ELR (cell line): ENCODE measurements at places on chromosomes 12 and 14.
A peak's percentile ranks its signal among the peaks of the same experiment; 100 is the strongest.

GRCh38 chr12:1523046-1523445 is 71.3 kb downstream of the FBXL14 start:
- DNase-seq = no peak

GRCh38 chr12:96879301-96879700 is 27.8 kb upstream of the NEDD1 start:
- peak; percentile 8 for DNase-seq

GRCh38 chr12:52395761-52396434 is 10.2 kb downstream of the KRT82 start:
- peak; percentile 13 for DNase-seq

DNA sequence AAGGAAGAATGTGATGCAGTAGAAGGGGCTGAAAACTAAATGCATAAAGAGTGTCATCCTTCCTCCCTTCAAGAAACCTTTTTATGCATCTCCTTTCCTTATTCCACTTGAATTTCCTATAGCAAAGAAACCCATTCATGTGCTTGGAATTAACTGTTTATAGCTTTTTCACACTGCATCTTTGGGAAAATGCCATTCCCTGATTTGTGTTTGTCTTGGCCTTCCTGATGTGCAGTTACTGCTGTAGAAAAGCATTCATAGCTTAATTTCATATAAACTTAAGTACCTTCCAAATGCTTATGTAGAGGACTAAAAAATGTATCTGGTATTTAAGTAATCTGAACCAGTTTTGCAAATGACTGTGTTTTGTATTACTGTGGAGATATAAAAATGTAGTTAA is 61.8 kb downstream of the SDR9C7 start:
- DNase-seq = no peak

DNA sequence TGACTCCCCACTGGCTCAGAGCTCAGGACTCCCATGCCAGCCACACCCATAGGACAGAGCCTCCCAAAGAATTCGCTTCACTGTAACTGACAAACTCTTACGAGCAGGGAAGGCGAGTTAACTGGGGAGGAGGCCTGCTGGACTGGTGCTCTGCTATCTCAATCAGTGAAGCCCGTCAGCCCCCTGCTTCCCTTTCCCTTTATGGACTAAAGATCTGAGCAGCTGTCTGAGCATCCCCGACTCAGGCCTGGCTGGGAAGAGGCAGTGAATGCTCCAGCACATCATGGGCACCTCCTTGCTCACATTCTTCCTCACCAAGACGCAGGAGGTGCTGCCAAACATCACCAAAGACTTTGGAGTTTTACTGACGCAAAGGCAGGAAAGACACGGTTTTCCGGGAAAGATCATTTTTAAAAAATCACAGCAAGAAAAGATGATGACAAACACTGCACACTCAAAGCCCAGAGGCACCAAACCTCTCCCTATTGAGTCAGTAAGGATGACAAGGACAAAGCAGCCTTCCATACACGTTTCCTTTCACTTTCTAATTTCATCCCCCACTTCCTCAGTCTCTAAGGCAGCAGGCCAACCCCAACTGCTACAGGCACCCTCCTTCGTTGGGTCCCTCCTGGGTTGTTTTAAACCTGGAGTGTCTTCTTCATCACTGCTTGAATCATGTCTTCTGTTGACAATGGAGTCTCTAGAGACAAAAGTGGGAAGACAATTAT is 45.0 kb upstream of the P2RX7 start:
- peak; percentile 33 for DNase-seq

- no peak for DNase-seq
These were observed 7.9 kb downstream of the SERPINA1 start for GRCh38 chr14:94380225-94381148.

DNA sequence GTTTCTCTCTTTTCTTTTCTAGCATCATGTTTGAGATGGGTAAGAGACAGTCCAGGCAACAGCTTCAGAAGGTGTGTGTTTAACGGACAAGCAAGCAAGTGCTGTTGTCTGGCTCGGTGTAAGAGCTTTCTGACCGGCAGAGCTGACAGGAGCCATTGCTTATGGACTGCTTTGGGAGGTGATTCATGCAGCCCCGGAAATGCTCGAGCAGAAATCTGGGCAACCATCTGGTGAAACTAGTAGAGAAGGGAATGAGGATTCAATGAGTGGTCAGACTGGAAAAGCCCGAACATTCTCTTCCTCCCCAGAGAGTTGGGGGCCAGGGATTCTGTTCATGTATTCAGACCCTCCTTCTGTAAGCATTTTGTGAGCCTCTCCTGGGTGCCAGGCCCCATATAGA is 24.4 kb downstream of the TUNAR start:
- DNase-seq = peak; percentile 84

GRCh38 chr12:23617749-23618148 is 331.7 kb downstream of the SOX5 start:
- DNase-seq = no peak

- peak; percentile 96 for DNase-seq
These were observed 23.1 kb upstream of the PGF start for GRCh38 chr14:74978416-74978947.

DNA sequence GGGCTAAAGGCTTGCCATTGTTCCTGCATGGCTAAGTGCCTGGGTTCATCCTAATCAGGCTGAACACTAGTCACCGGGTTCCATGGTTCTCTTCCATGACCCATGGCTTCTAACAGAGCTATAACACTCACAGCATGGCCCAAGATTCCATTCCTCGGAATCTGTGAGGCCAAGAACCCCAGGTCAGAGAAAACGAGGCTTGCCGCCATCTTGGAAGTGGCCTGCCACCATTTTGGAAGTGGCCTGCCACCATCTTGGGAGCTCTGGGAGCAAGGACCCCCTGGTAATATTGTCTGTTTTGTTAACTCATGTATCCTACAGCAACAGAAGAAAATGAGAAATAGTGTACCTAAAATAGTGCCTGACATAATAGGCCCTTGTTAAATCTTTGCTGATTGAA is 92.7 kb downstream of the ADAMTS20 start:
- DNase-seq = no peak

- no peak for DNase-seq
These were observed 449.7 kb downstream of the BTG1 start for GRCh38 chr12:91695964-91696363.

DNA sequence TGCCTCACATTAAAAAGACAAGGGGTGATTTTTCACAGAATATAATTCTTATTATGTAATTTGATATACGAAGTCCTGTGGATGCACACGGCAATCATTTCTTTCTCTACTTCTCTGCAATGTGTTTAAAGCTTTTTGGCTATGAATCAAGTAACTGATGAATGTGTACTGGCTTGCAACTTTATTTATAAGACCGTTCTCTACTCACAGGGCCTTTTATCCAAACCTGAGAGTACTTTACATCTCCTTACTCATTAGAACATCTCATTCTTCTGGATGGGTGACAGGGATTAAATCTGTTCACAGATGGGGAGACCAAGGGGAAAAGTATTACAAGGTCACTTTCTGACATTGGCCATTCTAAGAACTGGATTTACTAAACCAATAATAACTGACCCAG is 215.8 kb upstream of the DIO2 start:
- peak; percentile 23 for DNase-seq

DNA sequence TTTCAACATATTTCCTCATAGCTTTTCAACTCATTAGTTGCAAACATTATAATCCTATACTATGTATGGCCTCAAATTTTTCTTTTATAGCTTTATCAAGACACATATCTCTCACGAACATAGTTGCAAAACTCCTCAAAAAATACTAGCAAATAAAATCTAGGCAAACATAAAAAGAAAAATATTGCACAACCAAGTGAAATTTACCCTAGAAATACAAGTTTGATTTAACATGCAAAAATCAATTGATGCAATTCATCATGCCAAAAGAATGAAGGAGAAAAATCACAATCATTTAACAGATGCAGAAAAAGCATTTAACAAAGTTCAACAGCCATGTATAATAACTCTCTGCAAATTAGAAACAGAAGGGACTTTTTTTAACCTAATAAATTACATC is 33.3 kb upstream of the KCNH5 start:
- DNase-seq = no peak

- DNase-seq = no peak
These were observed 63.7 kb downstream of the WDR20 start for GRCh38 chr14:102203382-102203781.

DNA sequence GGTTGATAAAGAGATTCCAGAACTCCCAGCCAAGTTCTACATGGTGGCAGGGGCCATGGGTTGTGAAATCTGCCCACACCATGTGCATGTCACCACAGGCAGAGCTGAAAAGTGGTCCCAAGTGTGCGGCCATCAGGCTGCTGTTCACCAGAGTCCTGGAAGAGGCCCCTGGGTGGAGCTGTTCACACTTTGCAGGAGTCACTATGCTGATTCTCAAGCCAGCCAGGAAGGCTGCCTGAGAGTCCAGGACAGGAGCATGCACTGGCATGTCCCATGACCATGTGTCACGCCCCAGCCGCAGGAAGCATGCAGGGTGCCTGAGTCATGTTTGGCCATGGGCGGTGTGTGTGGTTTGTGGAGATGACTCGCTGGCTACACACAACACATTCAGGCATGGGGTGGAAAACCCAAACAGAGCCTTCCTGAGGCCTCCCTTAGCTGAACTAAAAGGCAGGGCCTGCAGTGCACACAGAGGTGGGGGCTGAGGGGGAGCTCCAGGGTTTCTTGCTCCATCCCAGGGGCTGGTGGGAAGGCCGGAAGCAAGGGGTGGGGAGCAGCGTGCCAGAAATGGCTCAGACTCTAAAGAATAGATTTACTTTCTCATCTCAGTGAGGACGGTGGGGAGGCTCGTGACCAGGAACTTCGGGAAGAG is 19.4 kb downstream of the ABCB9 start:
- peak; percentile 100 for DNase-seq

- DNase-seq = peak; percentile 99
These were observed 130.7 kb upstream of the HIF1A start for GRCh38 chr14:61564618-61565091.

DNA sequence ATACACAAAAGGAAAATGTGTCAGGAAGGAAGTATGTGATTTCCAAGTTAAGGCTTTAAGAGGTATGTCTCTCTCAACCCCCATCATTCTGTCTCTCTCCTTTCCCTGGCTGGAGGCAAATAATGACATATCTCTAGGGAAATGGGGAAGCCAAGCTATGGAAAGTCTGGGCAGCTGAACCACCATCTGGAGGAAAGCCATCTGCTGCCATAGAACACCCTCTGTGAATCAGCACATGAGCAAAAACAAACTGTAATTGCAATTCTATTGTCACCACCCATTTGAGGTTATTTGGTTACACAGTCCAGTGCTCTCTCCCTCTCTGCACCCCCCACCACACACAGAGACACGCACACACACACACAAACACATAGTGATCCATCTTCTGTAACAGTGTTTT is 766.2 kb downstream of the FLRT2 start:
- DNase-seq = no peak

DNA sequence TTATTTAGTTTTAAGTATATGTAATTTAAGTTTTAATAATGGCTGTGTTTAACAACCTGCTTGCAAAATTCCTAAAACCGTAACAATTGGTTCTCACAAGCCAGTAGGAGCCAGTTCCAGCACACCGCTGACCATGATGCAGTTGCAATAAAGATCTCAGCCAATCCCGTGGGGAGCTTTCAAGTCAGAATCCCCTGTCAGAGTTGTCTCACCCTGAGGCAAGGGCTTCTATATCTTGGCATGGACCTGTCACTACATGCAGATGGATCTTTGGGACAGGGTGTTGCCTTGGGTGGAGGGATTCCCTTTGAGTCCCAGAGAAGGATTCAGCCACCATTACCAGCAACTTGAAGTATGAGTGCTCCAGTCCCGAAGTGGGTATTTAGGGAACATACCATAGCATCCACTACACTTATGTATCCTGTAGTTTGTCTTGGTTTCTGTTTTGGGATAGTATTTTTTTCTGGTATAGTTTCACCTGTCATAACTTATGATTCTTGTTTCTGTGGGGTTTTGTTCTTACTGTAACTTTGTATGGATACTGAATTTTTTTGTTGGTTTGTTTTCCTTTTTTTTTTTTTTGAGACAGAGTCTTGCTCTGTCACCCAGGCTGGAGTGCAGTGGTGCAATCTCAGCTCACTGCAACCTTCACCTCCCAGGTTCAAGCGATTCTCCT is 30.1 kb upstream of the LIMA1 start:
- no peak for DNase-seq

- no peak for DNase-seq
These were observed 16.8 kb downstream of the PLXNC1 start for GRCh38 chr12:94165138-94165537.
